ENCODE measurements at places on chromosomes 6 and 20. TPM values are rescaled to one million over a fixed set of nuclear protein-coding genes. Genes with fewer than 3 reads are reported as not detected.

DNA sequence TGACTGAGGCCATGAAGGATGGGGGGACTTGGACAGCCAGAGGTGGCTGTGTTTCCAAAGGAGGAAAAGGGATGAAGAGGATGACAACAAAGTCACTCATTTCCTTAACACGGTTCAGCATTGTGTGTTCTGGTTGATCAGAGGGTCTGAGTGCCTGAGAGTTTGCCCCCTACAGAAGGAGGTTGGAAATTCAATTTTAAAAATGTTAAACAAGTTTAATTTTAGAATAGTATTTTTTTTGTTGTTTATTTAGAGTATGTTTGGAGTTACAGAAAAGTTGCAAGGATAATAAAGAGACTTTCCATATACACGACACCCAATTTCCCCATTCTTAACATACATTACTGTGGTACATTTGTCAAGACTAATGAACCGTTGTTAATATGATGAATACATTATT lies 10.3 kb upstream of the VAPB start:
- H3K4me1 ChIP-seq, result no peaks in the 10 kb centered on the region
- no peaks in the 10 kb centered on the region for H3K36me3 ChIP-seq
- no peak for DNase-seq
- no peak overlapping the region for H3K27ac ChIP-seq
- H3K27me3 ChIP-seq, result no peaks in the 10 kb centered on the region
- no peak overlapping the region for H3K4me3 ChIP-seq

PAX1 gene
- not detected for total RNA-seq

AFG1L gene
- 7.0 TPM for total RNA-seq

JPH2 gene
- total RNA-seq, result 11.4 TPM
